ENCODE measurements at places on chromosomes 1 and 21.

- DNase-seq: no peak
These were observed 21.2 kb upstream of the ERO1B start for GRCh38 chr1:236302941-236303340.

GRCh38 chr1:214513394-214513793 is 38.0 kb downstream of the PTPN14 start:
- DNase-seq: no peak

- no peak for DNase-seq
These were observed 5.1 kb upstream of the LAMTOR5 start for GRCh38 chr1:110412576-110412975.

- DNase-seq: no peak
These were observed 173.0 kb downstream of the NFIA start for GRCh38 chr1:61255358-61255703.

- DNase-seq: no peak
These were observed 206.5 kb upstream of the AJAP1 start for GRCh38 chr1:4447778-4448420.

DNA sequence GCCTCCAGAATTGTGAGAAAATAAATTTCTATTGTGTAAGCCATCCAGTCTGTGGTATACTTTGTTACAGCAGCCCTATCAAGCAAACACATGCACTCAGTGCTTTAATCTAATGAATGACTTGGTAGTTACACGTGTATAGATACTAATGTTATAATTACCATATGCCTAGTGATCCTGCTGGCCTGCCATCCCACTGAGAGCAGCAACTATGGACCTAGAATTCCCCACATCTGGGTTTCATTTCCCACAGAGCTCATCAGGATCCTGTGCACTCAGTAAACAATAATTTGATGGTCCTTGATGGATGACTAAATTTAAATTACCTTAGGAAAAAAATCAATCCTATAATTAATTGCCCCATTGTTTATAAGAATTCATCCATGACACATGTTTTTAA is 86.5 kb upstream of the RGS1 start:
- no peak for DNase-seq

DNA sequence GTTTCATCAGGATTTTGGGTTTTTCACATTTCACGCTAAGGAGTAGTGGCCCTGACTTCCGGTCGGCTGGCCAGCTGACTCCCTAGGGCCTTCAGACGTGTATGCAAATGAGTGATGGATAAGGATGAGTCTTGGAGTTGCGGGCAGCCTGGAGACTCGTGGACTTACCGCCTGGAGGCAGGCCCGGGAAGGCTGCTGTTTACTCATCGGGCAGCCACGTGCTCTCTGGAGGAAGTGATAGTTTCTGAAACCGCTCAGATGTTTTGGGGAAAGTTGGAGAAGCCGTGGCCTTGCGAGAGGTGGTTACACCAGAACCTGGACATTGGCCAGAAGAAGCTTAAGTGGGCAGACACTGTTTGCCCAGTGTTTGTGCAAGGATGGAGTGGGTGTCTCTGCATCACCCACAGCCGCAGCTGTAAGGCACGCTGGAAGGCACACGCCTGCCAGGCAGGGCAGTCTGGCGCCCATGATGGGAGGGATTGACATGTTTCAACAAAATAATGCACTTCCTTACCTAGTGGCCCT is 23.1 kb upstream of the TNFRSF1B start:
- no peak for DNase-seq

GRCh38 chr1:101288491-101288944 is 51.7 kb downstream of the S1PR1 start:
- no peak for DNase-seq

- DNase-seq: no peak
These were observed 28.3 kb downstream of the GPR157 start for GRCh38 chr1:9100471-9101043.

GRCh38 chr1:24554714-24555113 is 1.2 kb upstream of the NCMAP start:
- DNase-seq: no peak

- DNase-seq: no peak
These were observed 1.5 kb upstream of the ETS2 start for GRCh38 chr21:38804030-38804788.

DNA sequence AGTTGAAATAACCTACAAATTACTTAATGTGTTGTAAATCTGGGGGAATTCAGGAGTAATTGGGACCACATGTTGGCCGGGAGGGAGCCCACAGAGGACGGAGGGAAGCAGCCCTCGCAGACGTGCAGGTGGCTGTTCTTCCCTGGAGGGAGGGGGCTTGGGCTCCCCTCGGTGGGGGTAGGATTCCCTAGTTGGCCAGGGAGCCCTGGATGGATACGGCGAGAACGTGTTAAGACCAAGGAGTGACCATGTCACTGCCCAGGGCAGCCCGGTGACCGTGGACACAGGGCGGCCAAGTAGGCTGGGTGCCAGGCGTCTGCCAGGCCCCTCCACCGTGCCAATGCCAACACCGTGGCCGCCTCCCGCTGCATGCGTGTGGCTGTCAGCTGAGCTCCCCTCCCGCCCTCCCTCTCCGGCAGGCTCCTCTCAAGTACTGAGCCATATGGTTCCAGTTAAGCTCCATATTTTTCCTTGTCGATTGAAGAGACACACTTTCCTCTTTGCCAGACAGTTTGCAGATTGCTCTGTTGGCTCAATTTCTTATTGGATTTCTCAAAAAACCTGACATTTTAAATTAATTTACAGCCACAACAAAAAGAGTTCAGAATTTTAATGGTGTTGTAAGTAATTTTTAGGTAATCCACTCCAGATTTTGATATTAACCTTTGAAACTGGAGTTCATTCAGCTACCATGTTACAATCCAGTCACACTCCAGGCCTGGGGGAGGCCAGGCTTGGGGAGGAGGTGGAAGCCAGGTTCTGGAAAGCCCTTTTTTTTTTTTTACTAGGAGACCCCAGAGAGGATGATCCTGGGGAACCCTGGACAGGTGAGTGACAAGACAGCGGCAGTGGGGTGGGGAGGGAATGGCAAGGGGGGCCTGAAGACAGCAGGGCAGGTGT is 71.2 kb downstream of the CASZ1 start:
- DNase-seq: peak; percentile 48

- DNase-seq: no peak
These were observed 14.1 kb downstream of the AZIN2 start for GRCh38 chr1:33094971-33095604.

GRCh38 chr1:65108025-65108642 is 39.9 kb upstream of the AK4 start:
- no peak for DNase-seq

- DNase-seq: no peak
These were observed 35.3 kb downstream of the FAAH start for GRCh38 chr1:46429436-46429835.

Measured in NCI-H524 treated with DMSO at 0.1 percent for 48 hours (cell line).